ENCODE measurements at places on chromosomes 7 and 10.
A peak's percentile ranks its signal among the peaks of the same experiment; 100 is the strongest.

- DNase-seq = no peak
These were observed 31.3 kb downstream of the COX15 start for GRCh38 chr10:99700649-99701048.

DNA sequence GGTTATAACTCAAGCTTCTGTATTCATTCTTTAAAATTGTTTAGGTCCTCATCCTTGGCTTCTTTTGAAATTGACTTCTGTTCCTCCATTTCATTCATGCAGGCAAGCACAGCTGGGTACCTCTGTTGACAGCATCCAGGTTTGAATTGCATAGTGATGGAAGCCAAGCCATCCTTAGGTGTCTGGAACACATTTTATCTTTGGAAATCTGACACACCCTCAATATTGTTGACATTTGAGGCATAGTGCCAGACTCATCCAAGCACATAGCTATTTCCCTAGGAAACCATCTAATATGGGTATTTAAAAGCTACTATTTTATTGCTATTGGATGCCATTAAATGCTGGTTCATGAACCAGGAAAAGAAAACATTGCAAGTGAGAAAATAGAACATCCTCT is 142.1 kb upstream of the PTPRZ1 start:
- DNase-seq = no peak

DNA sequence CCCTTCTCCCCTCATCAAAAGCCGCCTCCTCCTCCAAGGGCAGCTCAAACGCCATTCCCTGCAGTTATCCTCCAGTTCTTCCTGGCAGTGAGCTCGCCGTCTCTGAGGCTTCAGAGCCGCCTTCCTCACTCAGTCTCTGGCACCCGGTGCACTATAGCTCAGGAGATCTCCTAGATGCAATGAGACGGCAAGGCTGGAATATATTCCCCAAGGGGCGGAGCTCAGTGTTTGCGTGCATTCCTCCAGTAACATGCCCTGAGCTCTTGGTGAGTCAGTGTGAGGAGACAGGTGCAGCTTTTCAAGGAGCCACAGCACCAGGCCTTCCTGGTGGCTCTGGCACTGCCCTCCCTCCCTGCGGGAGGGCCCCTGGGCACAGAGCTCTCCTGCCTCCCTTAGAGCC is 512.6 kb upstream of the FOXK1 start:
- peak; percentile 67 for DNase-seq

- peak; percentile 61 for DNase-seq
These were observed 142.5 kb upstream of the TNS3 start for GRCh38 chr7:47724335-47724982.

DNA sequence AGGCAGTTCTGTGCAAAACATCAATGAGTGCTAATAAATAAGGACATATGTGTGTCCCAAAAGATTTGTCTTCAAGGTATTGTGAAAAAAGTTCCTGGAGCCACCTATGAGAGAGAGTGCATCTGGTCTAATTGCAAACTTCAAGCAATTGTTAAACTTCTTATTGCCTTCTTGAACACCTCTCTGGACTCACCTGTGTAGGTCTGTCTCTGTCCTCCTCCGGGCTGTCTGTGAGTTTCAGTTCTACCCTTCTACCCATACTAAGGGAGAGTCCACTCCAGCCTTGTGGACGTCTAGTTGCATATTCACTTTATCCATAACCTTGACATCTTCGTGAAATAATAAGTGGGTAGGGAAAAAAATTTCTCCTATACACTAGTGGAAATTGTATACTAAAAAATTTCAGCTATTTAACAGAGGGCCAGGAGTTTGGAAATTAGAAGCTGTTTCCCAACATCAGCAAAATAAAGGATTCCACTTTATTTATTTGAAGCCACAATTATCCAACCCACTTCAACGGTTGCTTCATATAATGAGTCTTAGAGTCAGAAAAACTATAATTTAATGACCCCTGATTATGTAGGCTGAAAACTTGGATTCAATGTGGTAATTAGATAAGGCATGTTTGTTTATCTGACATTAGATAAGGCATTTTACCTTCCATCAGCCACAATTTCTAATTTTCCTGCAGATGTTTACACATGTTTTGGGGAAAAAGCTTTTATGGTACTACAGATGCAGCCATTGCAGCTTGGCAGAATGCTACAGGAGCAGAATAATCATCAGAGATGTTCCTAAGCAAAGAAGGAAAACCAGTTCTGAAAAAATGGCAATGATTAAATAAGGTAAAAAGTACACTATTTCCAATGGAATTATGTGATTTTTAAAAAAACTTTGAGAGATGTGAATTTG is 150.8 kb upstream of the FAM3C start:
- DNase-seq = no peak

DNA sequence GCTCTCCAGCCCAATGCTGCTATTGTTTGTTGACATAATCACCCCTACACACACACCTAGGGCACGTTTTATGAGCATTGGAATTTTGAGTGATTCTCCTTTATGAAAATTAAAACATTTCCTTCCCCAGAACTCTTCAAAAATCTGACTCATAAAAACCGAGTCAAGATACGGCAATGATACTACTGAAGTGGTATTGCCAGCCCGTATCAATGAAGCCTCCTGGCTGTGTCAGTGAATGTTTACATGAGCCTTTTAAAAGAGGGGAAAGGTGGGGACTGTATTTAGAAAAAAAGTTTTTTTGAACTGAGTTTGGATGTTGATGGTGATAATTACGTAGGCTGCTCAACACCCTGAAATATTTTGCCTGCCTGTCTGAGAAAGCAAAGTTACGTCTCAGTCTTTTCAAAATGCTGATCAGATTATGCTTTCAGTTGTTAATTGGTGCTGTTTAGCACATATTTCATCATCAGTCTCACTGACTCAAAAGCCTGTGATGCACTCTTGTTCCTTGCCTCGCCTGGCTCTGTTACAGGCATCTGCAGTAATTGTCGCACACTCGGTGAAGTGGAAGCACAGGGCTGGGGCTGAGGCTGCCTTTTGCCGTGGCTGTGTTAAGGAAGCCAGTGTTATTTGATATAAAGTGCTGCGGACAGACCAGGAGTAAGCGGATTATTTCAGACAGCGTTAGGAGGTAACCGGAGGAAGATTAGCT is 157.4 kb upstream of the TCF7L2 start:
- no peak for DNase-seq

GRCh38 chr10:48792121-48792520 is 107.4 kb downstream of the WDFY4 start:
- DNase-seq = no peak

DNA sequence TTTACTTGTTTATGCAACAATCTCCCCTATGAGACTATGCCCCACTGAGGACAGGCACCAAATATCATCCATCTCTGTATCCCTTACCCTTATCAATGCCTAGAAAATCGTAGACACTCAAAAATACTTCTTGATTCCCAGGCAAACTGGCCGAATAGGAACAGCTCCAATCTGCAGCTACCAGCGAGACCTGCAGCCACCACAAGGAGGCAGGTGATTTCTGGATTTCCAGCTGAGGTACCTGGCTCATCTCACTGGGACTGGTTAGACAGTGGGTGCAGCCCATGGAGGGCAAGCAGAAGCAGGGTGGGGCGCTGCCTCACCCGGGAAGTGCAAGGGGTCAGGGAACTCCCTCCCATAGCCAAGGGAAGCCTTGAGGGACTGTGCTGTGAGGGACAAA is 10.8 kb upstream of the PPP1R3C start:
- DNase-seq = peak; percentile 28

DNA sequence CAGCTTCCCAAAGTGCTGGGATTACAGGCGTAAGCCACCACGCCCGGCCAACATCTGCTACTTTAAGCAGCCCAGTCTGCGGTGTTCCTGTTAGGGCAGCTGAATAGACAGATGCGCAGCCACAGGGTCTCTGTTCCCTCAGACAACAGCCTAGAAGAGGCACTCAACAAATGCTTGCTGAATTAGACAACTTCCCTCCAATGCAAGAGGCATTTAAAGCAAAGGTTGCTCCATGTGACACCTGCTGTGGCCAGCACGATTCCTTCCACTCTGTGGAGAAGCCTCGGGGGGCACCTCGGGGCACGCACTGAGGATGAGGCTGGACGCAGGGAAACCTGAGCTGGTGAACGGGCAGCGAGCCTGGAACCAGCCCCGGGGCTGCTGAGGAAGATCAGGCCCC is 237.8 kb downstream of the MAD1L1 start:
- DNase-seq = no peak

GRCh38 chr10:98474628-98475027 is 27.9 kb upstream of the HPS1 start:
- no peak for DNase-seq

DNA sequence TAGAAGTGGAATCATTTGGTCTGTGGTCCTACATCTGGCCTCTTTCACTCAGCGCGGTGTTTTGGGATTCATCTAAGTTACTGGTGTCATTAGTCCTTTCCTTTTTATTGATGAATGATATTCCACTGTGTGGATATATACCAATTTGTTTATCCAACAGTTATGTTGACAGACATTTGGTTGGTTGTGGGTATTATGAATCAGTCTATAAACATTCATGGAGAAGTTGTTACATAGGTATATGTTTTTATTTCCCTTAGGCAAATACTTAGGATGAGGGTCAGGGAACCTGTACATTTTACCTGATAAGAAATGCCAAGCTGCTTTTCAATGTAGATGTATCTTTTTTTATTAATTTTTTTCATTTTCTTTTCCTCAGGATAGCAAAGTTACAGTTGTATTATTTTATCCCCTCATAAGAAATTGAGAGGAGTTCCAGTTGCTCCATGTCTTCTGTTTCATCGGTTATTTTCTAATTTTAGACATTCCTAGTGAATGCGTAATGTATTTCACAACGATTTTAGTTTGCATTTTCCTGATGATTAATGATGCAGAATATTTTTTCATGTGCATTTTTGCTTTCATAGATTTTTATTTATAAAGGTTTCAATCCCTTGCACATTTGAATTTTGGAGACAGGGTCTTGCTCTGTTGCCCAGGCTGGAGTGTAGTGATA is 203.8 kb upstream of the SH2B2 start:
- DNase-seq = no peak

- DNase-seq = peak; percentile 19
These were observed 17.9 kb upstream of the ACSM6 start for GRCh38 chr10:95176101-95176500.

DNA sequence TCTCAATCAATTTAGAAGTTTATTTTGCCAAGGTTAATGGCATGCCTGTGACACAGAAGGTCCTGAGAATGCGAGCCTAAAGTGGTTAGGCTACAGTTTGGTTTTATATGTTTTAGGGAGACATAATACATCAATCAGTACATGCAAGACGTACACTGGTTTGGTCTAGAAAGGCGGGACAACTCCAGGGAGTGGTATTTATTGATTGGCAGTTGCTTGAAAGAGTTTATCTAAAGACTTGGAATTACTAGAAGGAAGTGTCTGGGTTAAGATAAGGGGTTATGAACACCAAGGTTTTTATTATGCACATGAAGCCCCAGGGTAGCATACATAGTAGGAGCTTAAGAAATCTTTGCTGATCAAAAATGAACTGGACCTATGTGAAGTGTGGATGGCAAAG is 21.5 kb downstream of the NPVF start:
- DNase-seq = no peak

All from H7 (cell line).